Prostate gland (tissue), 2 donors: ENCODE measurements at places on chromosomes 2 and 18. TPM values are rescaled to one million over a fixed set of nuclear protein-coding genes. Genes with fewer than 3 reads are reported as not detected.

DNA sequence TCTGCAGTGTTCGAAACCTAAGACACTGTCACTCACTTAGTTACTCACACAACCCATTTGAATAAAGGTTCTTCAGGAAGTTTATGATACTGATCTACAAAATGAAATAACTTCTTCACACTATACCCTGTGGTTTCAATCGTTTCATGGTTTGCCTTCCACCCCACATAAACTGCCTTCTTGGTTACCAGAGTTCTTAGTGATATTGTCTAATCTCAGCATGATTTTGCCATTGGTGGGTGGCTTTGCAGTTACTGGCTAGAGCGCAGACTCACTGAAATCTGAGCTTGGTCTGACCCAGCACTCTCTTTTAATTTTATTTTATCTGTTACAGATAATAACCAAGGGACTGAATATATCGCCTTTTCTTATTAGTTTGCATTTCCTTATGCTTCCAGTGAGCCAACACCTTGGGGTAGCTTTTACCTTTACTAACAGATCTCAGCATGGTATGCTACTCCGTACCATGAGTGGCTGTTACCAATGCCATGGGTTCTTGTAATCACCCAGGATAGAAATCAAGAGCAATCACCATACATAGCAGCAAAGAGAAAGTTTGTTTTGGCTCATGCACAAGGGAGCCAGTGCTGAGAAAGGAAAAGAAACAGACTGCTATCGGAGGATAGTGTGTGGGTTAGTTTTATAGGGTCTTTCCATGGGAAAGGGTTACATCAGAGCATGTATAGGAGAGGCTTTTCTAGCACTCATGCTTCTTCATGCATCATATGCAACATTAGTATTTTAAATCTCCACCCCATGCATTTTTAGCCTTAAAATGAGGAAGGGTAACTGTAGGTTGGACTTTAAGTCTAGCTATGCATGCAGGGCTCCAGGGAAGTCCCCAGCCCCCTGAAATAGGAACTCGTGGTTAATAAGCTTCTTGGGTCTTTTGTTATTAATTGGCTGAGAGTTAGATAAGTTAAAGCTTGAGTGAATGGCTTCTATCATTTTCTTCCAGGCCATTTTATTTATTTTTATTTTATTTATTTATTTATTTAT, 33.3 kb downstream of the ANXA4 start:
- no peak for DNase-seq

DNA sequence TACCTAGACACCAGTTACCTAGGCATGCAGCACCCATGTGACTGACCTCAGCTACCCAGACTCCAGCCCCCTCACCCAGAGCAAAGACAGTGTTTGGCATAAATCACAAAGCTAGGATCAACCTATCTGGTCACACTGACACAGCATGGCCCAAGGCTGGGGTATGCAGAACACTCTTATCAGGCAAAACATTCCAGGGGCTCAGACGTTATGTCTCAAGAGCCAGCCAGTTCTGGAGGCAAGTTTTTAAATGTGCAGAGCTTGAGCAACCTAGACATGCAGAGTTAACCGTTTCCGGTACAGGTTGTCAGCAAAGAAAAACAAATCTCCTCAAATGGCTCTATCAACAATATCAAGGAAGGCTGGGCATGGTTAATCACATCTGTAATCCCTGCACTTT, 92.8 kb downstream of the AP1S3 start:
- DNase-seq = no peak

MATN3 gene
- total RNA-seq = 2.9 TPM

DNA sequence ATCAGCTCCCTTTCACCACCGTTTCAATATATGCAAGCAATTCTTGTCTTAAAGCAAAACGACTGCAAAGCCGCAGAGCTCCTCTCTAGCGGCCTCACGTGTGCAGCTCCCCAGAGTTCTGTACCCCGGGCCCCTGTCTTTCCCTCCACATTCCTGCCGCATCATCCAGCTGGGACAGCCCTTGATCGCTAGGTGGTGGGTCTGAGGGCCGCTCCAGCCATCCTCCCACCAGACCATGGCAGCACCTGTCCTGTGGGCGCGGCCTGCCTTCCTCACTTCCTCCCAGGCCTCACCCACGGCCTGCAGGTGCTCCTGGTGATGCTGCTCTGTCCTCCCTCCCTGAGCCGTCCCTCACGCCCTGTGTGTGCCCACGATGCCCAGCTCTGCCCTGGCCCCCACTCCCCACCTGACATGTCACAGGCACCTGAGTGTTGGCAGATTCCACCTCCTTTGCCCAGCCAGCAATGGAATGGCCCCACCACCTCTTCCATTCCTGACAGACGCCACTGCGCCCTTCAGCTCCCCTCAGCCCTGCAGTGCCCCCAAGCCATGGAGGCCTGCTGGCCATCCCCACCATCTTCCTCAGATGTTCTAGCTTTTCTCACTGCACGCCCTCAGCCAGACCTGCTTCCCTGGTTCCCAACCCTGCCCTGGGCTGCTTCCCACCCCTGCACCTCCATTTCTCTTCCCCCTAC, 15.3 kb upstream of the ALLC start:
- no peak for DNase-seq

- peak; percentile 68 for DNase-seq
Measured at GRCh38 chr18:58314284-58314683, 270.3 kb downstream of the NEDD4L start.

DNA sequence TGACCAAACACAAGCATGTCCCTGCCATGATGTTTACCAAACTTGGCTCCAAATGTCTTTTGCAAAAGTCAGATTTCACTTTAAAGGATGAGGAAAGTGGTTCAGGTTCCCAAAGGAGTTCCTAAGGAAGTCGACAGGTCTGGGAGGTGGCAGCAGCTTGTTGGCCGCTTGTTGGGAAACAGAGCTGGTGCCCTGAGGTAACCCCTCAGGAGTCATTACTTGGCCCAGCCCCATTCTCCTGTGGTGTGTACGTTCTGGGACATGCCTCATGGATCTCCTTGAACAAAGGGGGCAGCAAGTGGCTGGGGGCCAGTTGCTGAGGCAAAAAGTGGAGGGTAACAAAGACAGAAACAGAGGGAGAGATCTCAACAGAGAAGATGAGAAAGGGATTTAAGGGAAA, 10.9 kb downstream of the TMBIM1 start:
- DNase-seq = no peak

LYPD1 gene
- 0.18 TPM for total RNA-seq

WNT10A gene
- 3.6 TPM for total RNA-seq
